Ascending aorta (tissue), 2 donors: ENCODE measurements at places on chromosomes 13 and 19.

GRCh38 chr13:105406551-105406950, 1128.9 kb downstream of the EFNB2 start:
- no peak for DNase-seq

GRCh38 chr13:110317093-110317492, 10.0 kb downstream of the COL4A2 start:
- no peak for DNase-seq

- DNase-seq: no peak
These were observed 4.5 kb downstream of the TEX26 start for GRCh38 chr13:30936971-30937370.

DNA sequence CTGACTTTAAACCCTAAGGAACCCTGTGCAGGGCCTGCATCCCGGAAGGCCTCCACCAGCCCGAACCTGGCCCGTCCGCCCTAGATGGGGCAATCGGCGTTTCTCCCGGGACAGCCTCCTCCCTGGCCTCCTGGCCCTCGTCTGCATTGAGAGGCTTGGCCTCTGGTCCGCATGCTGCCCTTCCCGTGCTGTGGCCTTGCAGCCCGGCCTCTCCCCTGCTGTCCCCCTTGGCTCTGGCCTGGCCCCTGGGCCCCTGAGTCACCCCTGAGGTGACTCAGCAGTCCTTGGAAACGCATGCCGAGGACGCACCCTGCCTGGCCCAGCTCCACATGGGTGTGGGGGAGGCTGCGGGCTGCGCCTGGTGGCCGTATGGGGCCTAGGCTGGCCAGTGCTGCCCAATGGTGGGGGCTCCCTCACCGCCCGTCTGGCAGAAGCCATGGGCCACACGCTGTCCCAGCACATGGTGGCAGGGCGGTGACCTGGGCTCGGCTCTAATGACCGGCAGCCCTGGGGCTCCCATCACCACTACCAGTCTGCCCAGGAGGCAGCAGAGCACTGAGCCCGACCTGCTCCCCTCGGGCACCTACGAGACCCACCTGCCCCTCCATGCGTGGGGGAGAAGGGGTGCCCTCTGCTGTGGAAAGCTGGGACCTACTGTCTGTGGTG, 25.7 kb downstream of the SH3GL1 start:
- DNase-seq: peak; percentile 95

GRCh38 chr19:18399008-18399407, 1.6 kb upstream of the LRRC25 start:
- no peak for DNase-seq

DNA sequence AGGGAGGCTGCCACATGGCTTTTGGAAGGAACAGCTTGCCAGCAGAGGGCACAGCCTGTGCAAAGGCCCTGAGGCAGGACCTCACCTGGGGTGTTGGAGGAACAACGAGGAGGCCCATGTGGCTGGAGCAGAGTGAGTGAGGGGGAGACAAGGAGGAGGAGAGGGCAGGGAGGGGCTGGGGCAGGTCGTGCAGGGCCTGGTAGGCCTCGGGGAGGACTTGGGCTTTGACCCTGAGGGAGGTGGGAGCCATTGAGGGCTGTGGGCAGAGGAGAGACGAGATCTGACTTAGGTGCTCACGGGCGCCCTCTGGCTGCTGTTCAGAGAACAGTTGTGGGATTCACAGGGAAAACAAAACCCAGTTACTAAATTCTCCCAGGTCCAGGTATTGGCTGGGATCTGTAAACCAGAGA, 25.2 kb downstream of the ZNRF4 start:
- no peak for DNase-seq

DNA sequence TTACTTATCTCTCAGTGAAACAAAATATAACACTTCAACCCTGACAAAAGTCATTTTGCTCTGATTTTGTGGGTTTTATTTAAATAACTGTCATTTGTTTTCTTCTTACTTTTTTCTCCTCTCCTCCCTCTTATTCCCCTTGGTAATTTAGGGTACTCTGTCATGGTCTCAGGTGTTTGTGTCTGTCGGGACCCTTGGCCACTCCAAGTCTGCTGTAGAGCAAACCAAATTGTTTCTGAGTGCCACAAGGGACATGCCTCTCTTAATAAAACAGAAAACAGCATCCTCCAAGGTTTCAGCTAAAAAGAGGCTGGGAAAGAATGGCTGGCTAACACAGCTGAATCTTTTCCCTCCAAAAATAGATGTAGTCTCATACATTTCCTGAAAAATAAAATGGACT, 573.1 kb upstream of the KLF12 start:
- DNase-seq: no peak

DNA sequence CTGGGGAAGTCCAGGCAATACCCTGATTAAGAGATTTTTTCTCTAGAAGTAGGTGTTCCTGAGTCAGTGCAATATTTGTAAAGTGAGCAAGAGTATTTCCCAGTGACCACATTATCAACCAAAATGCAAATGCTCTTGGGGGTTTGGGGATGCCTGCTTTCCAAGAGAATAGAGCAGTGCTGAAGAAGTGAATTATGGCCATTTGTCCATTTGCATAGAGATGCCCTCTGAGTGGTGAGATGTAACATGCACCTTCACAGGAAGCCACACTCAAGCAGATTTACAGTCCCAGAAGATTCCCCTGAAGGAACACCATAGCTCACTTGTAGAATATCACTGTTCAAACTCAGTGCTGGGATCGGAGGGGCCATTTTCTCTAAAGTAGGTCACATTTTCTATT, 71.8 kb downstream of the TNFSF11 start:
- no peak for DNase-seq

- DNase-seq: no peak
These were observed 75.9 kb upstream of the SLC10A2 start for GRCh38 chr13:103142151-103142550.

GRCh38 chr19:10751109-10751953, 33.5 kb downstream of the DNM2 start:
- no peak for DNase-seq

DNA sequence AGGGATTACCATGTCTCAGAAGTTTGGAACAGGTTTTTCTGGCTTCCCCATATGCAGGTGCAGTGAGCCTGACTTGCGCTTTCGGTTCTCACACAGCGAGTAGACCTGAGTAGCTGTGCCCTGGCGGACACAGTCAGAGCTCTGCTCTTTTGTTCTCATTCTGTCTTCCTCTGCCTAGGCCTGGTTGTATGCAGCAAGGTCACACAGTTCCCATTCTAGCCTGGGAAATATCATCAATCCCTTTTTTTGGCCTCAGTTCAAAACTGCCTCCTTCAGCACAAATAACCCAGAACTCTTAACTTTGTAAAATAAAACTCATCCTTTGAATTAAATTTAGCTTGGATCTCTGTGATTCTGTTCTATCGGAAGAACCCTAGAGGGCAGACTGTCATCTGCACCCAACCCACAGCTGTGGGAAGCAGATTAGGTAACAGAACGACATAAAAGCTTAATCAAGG, 10.2 kb downstream of the OXGR1 start:
- DNase-seq: no peak

- no peak for DNase-seq
These were observed 56.8 kb upstream of the F7 start for GRCh38 chr13:113048766-113049165.

GRCh38 chr13:38528986-38529385, 157.9 kb upstream of the FREM2 start:
- DNase-seq: no peak

DNA sequence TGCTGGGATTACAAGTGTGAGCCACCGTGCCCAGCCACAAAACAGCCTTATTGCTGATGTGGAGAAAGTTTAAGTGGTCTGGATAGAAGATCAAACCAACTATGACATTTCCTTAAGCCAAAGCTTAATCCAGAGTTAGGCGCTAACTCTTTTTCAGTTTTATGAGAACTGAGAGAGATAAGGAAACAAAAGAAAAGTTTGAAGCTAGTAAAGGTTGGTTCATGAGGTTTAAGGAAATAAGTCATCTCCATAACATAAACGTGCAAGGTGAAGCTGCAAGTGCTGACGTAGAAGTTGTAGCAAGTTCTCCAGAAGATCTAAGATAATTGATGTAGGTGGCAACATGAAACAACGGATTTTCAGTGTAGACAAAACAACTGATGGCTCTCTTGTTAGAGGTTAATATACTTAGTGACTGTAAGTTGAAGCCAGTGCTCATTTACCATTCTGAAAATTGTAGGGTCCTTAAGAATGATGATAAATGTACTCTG, 41.6 kb downstream of the ZMYM2 start:
- DNase-seq: no peak

DNA sequence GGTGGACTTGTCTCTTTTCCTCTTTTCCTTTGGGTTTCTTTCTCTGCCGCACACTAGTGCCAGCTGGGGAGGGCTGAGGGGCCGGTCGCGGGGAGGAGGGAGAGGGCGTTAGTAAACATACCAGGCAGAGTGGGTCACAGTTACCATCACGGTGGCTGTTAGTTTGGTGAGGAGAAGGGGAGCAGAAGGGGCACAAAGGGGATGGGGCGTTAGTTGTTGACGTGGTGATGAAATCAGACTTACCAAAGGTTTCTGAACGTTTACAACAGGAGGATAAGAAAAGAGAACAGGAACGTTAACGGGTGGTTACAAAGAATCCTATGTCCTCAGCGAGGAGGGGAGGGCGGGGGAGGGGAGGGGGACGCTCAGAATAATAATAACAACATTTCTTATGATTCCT, 77.9 kb downstream of the PTPRS start:
- DNase-seq: no peak

DNA sequence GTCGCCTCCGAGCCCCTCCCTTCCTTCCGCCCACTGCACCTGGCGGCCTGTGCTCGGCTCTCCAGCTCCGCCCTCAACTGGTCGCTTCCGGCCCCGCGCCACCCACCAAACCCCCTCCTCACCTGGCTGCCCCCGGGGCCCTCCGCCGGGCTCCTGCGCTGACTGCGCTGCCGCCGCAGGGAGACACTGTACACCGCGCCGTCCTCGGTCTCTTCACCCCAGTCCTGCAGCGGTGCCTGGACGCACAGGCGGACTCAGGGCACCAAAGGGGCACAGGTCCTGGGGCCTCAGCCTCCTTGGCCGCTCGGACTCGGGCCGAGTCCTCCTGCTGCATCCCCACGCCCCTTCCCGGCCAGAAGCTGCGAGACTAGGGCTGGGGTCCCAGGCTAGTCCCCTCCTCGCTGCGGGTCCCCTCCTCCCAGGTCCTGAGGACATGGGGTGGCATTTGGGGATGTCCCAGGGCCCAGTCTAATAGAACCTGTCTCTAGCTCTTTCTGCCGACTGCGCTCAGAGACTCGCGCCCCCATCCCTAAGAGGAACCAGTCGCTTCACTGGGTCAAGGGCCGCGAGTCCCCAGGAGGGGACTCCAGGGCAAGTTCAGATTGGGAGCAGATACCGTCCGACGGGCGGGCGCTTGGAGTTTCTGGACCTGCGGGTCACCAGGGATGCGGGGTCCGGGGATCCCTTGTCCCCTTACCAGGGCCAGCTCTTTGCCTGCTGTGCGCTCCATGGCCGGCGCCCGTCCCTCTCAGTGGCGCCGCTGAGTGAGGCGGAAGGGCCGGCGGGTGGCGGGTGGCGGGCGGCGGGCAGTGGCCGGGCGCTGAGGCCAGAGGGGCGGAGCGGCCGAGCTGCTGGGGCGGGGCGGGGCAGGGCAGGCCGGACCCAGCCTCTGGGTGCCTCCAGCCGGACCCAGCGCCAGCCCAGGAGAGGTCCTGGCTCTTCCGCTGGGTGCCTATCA, at the start of gene RGL3:
Gene RGL3 (minus strand): TSS at position 766 of the 958 bp plus-strand sequence. CDS start 36 bp downstream, at position 730.
- DNase-seq: no peak

DNA sequence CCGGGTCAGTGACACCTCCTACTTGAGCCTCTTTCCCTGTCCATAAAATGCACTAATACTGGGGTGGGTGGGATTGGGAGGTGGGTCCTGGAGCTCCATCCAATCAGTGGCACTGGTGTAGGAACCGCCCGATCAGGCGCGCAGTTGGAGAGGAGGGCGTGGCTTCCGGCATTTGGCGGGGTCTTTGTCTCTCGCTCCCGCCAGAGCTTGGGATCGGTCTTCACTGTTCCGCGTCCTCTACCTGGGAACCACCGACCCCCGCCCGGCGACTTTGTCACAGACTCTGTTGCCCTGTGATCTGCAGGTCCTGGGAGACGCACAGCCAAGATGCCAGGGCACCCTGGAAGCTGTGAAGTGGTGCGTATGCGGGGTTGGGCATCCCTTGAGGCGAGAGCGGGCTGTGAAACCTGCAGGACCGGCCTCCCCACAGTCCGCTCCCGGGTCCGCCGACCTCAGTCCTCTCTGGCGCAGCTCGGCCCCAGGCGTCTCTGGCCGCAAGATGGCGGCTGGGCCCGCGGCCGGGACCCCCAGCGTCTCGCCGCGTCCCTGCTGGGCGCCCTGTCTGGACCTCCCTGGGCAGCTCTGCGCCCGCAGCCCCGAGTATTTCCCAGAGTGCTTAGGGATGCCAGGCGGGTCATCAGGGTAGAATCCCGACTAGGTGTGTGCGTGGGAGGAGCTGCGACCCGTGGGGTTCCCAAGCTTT, 41.6 kb upstream of the ZNF730 start:
- DNase-seq: no peak

DNA sequence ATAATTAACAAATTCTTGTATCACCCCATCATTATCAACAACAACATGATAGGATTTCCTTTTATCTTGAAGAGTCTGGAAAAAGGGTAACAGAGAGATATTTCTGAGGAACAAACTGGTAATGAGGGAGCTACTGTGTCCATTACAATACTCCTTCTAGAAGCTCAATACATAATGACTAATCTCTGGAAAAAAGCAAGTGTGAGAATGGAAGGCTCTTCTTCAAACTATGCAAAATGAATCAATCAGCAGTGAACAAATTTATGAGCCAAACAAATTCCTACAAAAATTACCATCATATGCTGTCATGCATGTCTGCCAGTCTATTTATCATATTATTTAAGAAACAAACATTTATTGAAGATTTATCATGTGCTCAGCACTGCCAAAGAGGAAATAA, 30.0 kb upstream of the USPL1 start:
- no peak for DNase-seq

DNA sequence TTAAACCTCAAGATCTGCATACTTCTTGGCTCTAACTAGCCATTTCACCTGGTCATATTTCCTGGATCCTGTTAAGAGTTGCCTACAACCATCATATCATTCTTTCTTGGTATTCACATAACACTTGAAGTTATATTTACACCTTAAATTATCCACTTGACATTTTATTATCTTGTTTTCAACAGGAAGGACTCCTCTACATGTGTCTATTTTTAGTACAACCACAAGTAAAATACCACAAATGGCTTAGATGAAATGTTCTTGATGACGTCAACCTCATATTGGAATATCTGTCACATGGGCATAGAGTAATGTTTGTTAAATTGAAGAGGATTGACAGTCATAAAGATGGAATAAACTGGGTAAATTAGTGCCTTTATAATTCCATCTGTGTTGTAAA, 9.4 kb downstream of the PCDH20 start:
- no peak for DNase-seq

GRCh38 chr13:46640843-46641242, 87.9 kb downstream of the LRCH1 start:
- no peak for DNase-seq

- DNase-seq: peak; percentile 77
These were observed 10.5 kb upstream of the PLIN3 start for GRCh38 chr19:4877753-4878490.

DNA sequence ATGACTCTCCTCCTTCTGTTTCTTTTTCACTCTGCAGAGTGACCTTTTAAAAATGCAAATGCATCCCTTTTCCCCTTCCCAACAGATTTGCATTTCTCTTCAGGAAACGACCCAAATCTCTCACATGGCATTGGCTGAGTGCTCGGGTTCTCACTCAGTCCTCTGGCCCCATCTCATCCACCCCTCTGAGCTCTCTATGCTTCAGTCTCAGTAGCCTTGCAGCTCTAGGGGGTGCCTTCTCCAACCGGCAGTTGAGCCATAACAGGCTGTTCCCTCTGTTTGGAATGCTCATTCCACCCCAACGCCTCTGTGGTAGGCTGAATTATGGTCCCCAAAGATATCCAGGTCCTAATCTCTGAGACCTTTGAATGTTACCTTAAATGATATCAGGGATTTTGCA, 78.2 kb downstream of the AKAP11 start:
- DNase-seq: no peak

- DNase-seq: no peak
These were observed 919.0 kb downstream of the EFNB2 start for GRCh38 chr13:105616333-105617075.
